ENCODE measurements at places on chromosomes 16 and 17.

DNA sequence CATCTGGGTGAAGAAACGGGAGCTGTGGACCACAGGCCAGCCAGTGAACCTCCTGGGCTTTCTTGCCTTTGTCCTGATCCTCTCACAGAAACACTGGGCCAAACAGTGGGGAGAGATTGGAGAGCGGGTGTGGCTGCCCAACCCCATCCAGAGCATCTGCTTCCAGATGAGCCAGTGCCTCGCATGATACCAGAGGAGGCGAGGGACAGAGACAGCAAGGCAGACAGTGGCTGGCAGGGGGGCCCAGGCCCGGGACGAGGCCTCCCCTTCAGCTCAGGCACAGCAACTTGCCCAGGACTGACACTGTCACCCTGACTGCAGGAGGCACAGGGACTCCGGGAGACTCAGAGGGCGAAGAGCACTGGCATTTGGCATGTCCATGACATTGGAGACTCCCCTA, 12.0 kb downstream of the ARHGEF15 start:
- DNase-seq: no peak

DNA sequence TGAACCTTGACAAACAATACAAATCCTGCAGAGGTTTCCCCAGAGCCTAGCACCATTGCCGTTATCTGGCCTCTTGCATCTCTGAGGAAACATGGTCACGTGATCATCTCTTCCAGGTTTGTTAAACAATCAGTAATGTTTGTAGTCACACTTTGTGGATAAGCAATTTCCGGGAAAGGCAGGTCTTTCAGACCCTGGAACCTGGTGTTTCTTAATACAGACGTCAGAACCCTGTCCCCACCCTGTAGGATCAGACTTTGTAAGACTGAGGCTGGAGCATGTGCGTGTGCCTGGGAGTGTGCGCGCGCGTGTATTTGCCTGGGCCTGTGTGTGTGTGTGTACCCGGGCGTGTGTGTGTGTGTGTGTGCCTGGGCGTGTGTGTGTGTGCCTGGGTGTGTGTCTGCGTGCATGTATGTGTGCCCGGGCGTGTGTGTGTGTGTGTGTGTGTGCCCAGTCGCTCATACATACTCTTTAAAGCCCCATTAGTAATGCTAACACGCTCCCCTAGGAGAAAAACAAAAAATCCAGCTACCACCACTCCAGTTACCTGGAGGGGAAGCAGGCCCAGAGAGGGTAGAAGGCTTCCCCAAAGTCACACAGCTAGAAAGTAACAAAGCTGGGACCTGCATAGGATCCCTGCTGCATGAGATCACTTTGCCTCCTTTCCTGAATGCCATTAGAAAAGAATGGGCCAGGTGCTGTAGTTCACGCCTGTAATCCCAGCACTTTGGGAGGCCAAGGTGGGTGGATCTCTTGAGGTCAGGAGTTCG, 5.3 kb downstream of the CTNS start:
- DNase-seq: no peak

GRCh38 chr17:19237389-19238166, 412 bp downstream of the EPN2 start:
- no peak for DNase-seq

- no peak for DNase-seq
Measured at GRCh38 chr17:78133179-78133951, 2.8 kb downstream of the TMC8 start.

- no peak for DNase-seq
Measured at GRCh38 chr17:7838090-7839075, 4.4 kb downstream of the KDM6B start.

GRCh38 chr17:4551141-4551540, 4.0 kb downstream of the MYBBP1A start:
- DNase-seq: no peak

DNA sequence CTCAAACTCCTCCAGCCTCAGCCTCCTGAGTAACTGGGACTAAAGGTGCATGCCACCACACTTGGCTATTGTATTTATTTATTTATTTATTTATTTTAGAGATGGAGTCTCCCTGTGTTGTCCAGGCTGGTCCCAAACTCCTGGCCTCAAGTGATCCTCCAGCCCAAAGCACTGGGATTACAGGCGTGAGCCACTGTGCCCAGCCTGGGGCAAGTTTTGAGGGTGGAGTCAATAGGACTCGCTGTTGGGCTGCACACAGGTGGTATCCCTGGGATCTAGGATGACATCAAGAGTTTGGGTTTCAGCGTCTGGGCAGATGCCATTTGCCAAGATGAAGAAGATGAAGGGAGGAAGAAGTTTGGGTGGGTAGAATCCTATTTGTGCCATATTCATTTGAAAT, 213.9 kb downstream of the GSG1L start:
- DNase-seq: no peak

- no peak for DNase-seq
Measured at GRCh38 chr17:69732272-69732918, 317.9 kb downstream of the MAP2K6 start.

GRCh38 chr17:48595278-48595999, 1.9 kb upstream of the HOXB5 start:
- DNase-seq: no peak

- no peak for DNase-seq
Measured at GRCh38 chr16:15544405-15544804, 98.5 kb downstream of the MARF1 start.

DNA sequence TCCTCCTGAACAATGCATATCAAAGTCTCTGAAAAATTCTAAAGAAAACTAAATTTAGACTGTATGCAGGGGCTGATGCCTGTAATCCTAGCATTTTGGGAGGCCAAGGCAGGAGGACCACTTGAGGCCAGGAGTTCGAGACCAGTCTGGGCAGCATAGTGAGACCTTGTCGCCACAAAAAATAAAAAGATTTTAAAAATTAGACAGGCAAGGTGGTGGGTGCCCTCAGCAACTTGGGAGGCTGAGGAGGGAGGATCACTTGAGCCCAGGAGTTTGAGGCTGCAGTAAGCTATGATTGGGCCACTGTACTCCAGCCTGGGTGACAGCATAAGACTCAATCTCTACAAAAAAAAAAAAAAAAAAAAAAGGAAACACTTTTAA, 30.1 kb upstream of the MMD start:
- DNase-seq: no peak

- DNase-seq: no peak
Measured at GRCh38 chr17:58244963-58245362, 6.6 kb downstream of the LPO start.

DNA sequence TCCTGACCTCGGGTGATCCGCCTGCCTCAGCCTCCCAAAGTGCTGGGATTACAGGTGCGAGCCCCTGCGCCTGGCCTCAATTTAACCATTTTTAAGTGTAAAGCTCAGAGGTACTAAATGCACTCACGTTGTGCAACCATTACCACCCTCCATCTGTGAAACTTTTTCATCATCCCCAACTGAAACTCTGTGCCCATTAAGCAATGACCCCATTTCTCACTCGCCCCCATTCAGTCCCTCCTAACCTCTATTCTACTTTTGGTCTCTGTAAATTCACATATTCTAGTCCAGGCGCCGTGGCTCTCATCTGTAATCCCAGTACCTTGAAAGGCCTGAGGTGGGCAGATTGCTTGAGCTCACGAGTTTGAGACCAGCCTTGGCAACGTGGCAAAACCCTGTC, 8.3 kb upstream of the SPNS3 start:
- DNase-seq: no peak

DNA sequence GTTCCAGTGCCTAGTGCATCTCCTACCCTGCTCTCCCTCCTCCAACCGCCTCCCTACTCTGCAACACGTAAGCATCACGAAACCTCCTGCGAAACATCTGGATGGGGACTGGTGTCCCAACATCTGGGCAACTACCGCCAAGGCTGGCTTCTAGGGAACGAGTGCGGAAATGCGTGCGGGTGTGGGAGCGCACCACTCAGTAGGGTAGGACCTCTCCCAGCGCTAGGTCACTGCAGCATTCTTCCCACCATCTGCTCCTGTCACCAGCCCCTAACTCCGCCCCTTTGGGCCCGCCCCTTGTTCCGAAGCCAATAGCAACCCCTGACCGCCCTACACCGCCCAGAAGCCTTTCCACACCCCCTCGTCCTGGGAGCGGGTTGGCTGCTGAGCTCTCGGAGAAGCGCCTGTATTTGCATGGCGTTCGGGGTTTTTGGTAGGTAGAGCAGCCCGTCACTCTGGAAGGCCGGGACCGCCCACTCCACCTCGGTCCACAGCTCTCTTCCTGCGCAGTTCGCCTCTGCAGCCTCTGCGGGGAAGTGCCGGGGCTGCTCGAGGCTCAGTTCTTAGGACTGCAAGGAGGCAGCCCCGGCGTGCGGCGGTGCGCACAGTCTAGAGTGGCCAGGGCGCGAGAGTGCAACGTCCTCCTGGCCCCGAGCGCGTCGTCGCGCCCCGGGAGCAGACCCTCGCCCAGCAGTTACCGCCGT, at the start of gene HS3ST3B1:
TSS of gene HS3ST3B1 (plus strand) at position 507 of the 704 bp plus-strand sequence. CDS start 438 bp downstream, outside the sequence.
- DNase-seq: peak; percentile 97

GRCh38 chr17:31674305-31674704, 184.7 kb downstream of the COPRS start:
- no peak for DNase-seq

- DNase-seq: no peak
Measured at GRCh38 chr16:534135-534534, 6.6 kb downstream of the CAPN15 start.

- no peak for DNase-seq
Measured at GRCh38 chr16:33059206-33059605, 134.8 kb upstream of the TP53TG3C start.

GRCh38 chr16:57759541-57760356, 24.2 kb downstream of the KATNB1 start:
- no peak for DNase-seq

DNA sequence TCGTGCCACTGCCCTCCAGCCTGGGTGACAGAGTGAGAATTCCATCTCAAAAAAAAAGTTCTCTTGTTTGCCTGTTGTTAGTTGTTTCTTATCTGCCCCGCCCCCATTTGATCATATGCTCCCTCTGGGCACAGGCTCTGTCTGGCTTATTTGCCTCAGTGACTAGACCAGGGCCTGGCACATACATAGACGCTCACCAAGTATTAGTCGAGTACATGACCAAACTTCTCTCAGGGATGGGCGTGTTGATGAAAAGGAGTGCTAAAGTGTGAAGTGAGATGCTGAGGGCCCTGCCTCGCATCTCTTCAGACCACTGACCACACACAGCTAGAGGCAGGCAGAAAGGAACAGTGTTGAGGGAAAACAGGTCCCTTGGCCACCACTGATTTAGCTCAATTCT, 3.3 kb upstream of the HELZ start:
- no peak for DNase-seq

DNA sequence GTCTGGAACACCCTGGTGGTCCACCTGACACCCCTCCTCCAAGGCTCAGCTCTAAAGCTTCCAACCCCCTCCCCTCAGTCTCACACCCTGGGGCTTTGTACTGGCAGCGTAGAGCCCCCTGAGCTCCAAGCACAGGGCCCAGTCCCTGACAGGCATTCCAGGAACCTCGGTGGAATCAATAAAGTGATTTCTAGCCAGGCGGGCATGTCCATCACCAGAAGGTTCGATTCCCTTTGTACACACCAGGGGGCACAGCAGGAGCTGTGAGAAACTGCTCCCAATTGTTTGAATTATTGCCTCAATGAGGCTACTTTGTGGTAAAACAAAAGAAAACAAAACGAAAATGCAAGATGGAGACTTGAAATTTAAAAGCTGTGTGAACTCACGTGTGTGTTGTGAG, 51.8 kb downstream of the SMPD3 start:
- peak; percentile 15 for DNase-seq

- DNase-seq: no peak
Measured at GRCh38 chr17:47275245-47275984, 21.8 kb downstream of the ITGB3 start.

DNA sequence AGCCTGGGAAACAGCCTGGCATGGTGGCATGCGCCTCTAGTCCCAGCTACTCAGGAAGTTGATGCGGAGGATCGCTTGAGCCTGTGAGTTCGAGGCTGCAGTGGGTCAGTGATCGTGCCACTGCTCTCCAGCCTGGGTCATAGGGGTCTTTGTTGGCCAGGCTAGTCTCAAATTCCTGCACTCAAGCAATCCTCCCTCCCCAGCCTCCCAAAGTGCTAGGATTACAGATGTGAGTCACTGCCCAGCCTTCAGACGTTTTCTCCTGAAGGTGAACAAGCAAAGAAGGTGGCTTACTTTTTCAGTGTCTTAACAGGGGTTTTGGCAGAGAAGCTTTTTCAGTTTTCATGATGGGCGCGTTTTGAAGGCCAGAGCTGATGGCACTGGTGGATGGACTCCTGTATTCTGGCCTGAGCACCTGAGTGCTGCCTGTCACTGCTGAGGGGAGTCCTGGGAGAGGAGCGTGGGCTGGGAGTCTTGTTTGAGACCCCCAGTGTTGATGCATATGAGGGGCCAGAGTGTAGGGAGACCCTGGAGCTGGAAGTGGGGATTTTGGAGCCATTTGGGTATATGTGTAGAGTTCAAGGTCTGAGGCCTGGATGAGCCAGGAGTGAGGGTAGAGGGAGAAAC, 41.4 kb downstream of the FOXK2 start:
- DNase-seq: no peak

DNA sequence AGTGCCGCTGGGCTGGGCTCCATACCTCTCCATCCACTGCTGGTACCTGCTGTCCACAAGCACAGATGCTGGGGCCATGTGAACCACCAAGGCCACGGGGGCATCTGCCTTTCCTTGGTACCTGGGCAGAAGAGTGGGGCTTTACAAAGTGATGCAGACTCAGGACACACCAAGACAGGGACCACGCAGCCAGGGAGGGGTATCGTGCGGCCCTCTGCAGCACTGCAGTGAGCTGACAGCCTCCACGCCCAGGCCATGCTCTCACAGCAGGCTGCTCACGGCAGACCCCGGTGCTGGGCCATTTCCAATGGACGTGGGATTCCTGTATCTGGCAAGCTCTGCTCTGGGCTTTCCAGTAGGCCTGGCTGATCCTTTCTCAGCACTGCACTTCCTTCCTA, 14.4 kb downstream of the ELAC2 start:
- no peak for DNase-seq

DNA sequence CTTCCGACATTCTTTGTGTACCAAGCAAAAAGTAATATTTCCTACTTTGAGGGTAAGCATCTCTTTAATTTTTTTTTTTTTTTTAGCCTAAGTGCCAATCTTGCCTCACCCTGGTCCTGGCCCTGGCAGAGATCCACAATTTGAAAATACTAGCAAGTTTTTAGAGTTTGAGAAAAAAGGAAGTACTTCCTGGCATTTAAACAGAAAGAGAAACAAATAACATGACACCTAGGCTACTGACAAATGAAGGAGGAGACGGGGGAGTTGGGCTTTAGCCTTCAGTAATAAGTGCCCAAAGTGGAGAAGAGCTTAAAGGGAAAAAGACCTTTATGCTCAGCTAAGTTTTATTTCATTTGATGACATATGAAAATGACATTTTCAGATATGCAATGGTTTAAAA, 92.8 kb downstream of the HS3ST3A1 start:
- DNase-seq: no peak

- DNase-seq: no peak
Measured at GRCh38 chr16:67979955-67980678, at the start of gene DPEP3. Gene DPEP3 (minus strand): TSS chr16:67980499. CDS start chr16:67980380, 119 bp downstream.

GRCh38 chr17:76695059-76695831, 15.5 kb downstream of the MXRA7 start:
- no peak for DNase-seq

GRCh38 chr17:9237661-9238301, 216.5 kb downstream of the NTN1 start:
- DNase-seq: no peak

GRCh38 chr16:31148281-31148728, 1.6 kb downstream of the PRSS36 start:
- no peak for DNase-seq

Measured in activated CD8-positive, alpha-beta memory T cell treated with anti-CD3 and anti-CD28 coated beads for 1 hour (primary cell).